ENCODE measurements at places on chromosomes 12 and 14. TPM values are rescaled to one million over a fixed set of nuclear protein-coding genes. Genes with fewer than 3 reads are reported as not detected.

INHBC gene
- polyA plus RNA-seq, result 0.31 TPM

KLRD1 gene
- polyA plus RNA-seq, result 0.55 TPM

C12orf60 gene
- 0.25 TPM for polyA plus RNA-seq

METTL17 gene
- 184 TPM for polyA plus RNA-seq

Measured in B cell (primary cell).